Panc1 (cell line): ENCODE measurements at places on chromosomes 12 and 14. TPM values are rescaled to one million over a fixed set of nuclear protein-coding genes. Genes with fewer than 3 reads are reported as not detected.

GRCh38 chr12:66092559-66093269 is 37.8 kb downstream of the LLPH start:
- no peak for DNase-seq

GRCh38 chr12:119176267-119177055 is 2.3 kb upstream of the HSPB8 start:
- peak; percentile 56 for DNase-seq

GRCh38 chr12:125029761-125030358 is 35.4 kb upstream of the AACS start:
- no peak for DNase-seq

GRCh38 chr14:101814934-101815333 is 53.4 kb downstream of the PPP2R5C start:
- DNase-seq = no peak

GRCh38 chr14:58872061-58872460 is 234.3 kb downstream of the DACT1 start:
- no peak for DNase-seq

DNA sequence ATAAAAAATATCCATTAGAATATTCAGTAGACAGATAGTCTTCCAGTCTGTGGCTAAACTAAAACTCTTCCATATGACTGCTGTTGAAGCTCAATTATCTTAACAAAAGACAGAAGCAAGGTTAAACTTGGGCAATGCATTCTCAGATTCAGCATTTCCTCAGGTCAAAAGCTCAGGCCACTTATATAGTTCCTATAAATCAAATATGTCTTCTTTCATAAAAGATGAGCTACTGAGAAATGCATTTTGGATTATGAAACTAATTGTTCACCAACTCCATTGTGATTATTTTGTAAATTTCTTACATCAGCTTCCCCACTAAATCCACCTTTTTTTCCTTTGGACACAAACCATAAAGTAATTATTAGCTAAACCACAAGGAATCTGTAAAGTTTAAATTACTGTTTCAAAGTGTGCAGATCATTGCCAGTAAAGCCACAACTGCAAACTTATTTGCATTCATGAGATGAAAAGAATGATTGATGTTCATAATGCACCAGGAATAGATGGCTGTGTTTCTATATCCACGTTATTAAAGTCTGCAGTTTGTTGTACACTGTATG is 224.4 kb downstream of the FBXL14 start:
- DNase-seq = no peak

- DNase-seq = no peak
Observed at GRCh38 chr12:6110006-6110405, 14.5 kb downstream of the VWF start.

DNA sequence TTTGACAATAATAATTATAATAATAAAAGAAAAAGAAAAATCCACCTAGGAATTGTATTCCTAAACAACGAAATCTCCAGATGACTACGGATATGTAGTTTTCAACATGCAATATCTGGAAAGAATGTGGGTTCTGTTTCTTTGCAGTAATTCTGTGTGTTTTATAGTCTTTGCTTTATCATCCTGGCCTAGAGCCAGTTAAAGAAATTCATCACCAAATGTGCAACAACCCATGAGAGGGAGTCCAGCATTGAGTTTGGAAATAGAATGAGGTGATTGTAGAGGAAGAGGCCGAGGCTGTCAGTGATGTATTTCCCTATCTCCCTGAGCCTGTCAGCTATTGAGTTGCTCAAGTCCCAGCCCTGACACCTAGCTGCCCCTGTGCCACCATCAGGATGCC is 200.5 kb upstream of the DCN start:
- DNase-seq = no peak

- peak; percentile 78 for DNase-seq
Observed at GRCh38 chr12:30806989-30807694, 52.4 kb upstream of the CAPRIN2 start.

DNA sequence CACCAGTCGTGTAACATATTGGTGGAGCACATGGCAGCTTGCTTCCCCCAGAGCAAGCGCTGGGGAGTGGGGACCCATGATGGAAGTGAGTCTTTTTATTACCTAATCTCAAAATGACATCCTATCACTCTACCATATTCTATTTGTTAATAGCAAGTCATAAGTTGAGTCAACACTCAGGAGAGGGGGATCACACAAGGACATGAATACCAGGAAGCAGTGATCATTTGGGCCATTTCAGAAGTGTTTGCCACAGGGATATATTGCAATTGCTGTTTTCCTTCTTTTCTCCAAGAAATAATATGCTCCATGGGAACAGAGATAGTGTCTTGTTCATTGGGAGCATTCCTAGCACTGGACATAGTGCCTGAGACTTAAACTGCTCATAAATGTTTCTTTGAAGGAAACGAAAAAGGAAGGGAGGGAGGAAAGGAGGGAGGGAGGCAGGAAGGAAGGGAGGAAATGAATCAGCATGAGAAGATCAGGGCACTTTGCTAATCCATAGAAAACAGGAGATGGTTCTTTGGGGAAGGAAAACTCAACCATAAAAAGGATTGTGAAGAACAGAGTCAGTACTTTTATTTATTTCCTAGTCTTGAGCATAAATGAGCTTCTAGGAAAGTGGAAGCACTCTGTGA is 39.2 kb upstream of the EEA1 start:
- DNase-seq = no peak

GRCh38 chr12:93116632-93117031 is 187.5 kb upstream of the EEA1 start:
- no peak for DNase-seq

DNA sequence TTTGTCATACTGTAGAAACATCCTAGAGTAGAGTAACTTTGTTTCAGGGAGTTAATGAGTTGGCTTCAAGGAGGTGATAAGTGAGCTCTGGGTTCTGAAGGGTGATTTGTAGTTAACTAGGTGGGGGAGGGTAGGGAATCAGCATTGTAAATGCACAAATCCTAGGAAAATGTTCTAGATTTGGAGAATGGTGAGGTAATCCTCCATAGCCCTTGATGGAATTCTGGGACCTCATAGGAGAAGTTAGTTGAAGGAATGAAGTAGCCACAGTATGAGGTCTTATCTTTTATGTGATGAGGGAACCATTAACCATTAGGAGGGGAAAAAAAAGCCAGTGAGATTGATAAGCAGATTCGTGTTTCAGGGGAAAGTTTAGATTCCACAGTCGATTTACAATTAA is 8.0 kb downstream of the CNOT2 start:
- no peak for DNase-seq

DNA sequence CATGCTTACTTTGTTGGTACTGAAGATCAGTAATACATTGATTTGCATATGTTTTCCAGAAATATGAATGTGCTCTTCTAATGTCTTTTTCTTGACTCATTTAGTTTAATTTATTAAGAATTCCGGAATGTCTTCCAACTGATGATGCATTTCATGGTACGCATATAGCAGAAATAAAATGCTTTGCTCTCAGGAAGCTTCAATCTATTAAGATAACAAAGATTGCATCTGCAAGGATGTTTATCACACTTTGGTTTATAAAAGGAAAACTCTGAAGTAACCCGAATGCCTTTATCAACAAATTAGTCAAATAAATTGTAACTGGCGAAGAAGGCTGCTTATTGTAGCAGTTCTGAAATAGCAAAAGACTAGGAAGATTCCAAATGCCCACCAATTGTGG is 166.4 kb upstream of the LMNTD1 start:
- no peak for DNase-seq

GRCh38 chr14:70652871-70653270 is 11.2 kb downstream of the TTC9 start:
- DNase-seq = no peak

- DNase-seq = no peak
Observed at GRCh38 chr14:22460461-22461195, 128.4 kb downstream of the DAD1 start.

DNA sequence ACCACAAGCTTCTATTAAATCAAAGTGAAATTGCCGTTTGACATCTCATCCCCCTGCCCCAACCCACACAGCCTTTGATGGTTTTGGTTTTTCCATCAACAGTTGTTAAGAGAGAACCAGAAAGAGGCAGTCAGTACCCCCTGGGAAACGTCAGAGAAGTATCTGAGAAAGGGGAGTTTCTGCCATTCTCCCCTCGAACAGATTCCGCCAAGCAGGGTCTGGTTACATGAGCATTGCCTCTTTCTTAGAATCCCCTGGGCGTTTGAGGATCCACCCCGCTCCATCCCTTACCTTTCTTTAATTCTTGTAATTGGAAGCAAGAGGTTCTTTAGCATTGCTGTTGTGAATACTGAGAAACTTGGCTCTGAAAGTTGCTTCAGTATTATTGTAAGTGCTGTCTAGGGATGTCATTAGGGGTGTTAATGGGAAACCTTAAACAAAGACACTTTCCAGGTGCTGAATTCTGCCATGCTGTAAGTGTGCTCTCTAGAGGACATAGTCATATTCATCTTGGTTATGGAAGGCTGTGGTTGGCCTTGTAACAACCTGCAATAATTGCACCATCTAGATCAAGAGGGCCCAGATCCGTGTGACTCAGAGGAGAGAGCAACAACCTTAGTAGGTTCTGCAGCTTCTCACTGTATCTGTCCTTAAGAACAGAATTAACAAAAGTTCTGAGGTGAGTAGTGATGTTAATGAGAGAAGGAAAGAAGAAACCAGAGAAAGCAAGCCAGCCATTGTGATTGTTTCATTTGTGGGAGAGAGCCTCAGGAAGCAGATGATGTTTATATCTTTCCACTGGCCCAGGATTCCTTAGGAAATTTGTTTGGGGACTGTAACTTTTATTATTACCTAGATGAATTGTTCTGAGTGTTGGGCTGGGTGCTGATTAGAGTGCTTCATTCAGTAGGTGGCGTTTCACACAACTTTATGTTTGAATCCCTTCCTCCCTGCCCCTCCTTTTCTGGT is 9.0 kb downstream of the TMBIM6 start:
- DNase-seq = no peak

- DNase-seq = no peak
Observed at GRCh38 chr14:83257466-83258439, 1724.1 kb upstream of the SEL1L start.

DNA sequence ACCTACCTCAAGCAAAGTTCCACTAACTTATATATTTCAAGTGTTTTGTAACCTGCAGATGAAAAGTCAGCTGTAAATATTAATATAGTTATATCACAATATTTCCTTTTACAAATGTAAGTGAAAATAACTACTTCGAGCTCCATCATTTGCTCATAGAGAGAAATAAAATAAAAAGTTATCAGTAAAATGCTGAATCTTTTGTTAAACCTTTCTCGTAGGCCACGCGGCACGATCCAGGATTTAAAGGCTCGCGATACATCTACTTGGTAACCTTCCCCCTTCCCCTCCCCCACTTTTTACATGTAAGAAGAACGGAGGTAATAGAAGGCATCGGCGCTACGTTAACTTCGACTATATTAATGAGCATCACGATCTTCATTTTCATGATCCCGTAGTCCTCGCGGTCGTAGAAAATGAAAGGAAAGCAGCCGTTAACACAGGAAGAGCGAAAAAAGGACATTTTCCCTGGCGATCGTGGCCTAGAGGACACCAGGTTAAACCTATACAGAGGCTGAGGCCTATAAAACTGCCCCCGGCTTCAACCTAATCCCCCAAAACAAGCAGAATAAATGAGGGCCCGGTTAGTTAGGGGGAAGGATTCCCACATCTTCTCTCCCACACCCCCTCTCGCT is 508 bp downstream of the HNRNPC start:
- no peak for DNase-seq

DNA sequence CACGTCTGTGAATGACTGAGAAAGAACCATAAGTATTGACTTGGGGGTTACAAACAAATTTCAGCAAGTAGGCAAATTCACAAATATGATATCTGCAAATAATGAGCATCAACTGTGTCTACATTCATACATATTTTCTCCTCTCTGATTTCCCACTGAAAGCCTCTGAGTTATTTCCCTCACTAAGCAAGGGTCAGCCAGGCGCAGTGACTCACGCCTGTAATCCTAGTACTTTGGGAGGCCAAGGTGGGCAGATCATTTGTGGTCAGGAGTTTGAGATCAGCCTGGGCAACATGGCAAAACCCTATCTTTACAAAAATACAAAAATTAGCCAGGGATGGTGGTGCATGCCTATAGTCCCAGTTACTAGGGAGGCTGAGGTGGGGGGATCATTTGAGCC is 80.8 kb downstream of the SLC25A21 start:
- DNase-seq = no peak

GRCh38 chr12:116697716-116698115 is 40.2 kb downstream of the SPRING1 start:
- DNase-seq = no peak

- no peak for DNase-seq
Observed at GRCh38 chr12:50934371-50934851, 17.9 kb upstream of the HIGD1C start.

GNG2 gene
- total RNA-seq = 0.23 TPM

STAB2 gene
- total RNA-seq = not detected

ZDHHC22 gene
- total RNA-seq = 0.46 TPM

CFAP73 gene
- 0.10 TPM for total RNA-seq

FICD gene
- total RNA-seq = 10.1 TPM

TMEM52B gene
- not detected for total RNA-seq

RARG gene
- total RNA-seq = 41.2 TPM

HEATR5A gene
- total RNA-seq = 22.0 TPM

GRIP1 gene
- total RNA-seq = 9.2 TPM

CCNT1 gene
- 50.0 TPM for total RNA-seq

AP4S1 gene
- total RNA-seq = 3.3 TPM

P2RX2 gene
- 1.2 TPM for total RNA-seq

SCNN1A gene
- total RNA-seq = 17.1 TPM

OAS2 gene
- total RNA-seq = 2.7 TPM

BEGAIN gene
- total RNA-seq = 26.5 TPM

WDHD1 gene
- total RNA-seq = 21.7 TPM
